ENCODE measurements at places on chromosomes 13 and 19. TPM values are rescaled to one million over a fixed set of nuclear protein-coding genes. Genes with fewer than 3 reads are reported as not detected.

GRCh38 chr19:19651076-19651475, 7.6 kb upstream of the GMIP start:
- no peak overlapping the region for H3K27ac ChIP-seq
- no peaks in the 10 kb centered on the region for H3K4me1 ChIP-seq
- no peak overlapping the region for H3K4me3 ChIP-seq
- no peak for DNase-seq
- no peaks in the 10 kb centered on the region for H3K27me3 ChIP-seq

The CEACAM3 gene
- not detected for total RNA-seq

DNA sequence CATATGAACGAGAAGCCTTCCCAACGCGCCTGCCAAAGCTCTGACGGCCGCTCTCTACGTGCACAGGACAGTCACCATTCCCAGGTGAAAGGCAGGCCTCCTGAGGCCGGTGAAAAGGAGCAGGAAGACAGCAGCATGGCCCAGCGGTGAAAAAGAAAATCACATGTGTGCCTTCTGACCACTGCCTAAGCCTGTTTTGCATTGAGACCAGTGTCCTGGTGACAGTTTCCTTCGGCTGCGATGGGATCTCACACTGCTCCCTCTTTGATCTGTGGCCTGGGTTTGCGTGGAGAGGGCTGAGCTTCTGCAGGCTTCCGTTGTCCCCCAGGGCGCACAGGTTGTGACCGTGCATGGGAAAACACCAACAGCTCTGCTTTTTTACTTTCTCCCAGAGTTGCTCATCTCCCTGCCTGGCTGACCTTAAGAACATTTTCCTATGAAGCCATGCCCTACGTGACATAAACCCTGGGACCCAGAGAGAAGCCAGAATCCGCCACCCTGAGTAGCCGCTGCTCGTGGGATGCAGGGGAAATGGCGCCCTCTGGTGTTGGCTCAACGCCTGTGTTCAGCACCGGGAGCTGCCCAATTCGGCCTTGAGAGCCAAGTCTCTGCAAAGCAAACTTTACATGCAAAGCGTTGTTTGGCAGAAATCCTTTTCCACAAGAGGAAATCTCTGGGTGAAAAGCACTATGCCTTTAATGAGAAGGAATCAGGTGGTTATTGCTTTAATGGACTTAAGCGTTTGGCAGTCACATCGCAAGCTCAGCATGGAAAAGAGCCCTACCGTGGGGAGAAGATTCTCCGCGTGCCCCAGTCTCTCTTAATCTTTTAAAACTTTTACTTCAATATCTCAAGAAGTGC, 112.2 kb upstream of the GPR12 start:
- no peaks in the 10 kb centered on the region for H3K27me3 ChIP-seq
- DNase-seq = no peak
- no peak overlapping the region for H3K27ac ChIP-seq
- no peaks in the 10 kb centered on the region for H3K4me1 ChIP-seq

GRCh38 chr13:50401049-50401505, 385.8 kb downstream of the KCNRG start:
- no peaks in the 10 kb centered on the region for H3K36me3 ChIP-seq
- H3K4me1 ChIP-seq = peaks cover 24% of the 10 kb centered on the region
- H3K4me3 ChIP-seq = no peak overlapping the region
- no peaks in the 10 kb centered on the region for H3K27me3 ChIP-seq
- H3K27ac ChIP-seq = no peak overlapping the region
- DNase-seq = no peak

DNA sequence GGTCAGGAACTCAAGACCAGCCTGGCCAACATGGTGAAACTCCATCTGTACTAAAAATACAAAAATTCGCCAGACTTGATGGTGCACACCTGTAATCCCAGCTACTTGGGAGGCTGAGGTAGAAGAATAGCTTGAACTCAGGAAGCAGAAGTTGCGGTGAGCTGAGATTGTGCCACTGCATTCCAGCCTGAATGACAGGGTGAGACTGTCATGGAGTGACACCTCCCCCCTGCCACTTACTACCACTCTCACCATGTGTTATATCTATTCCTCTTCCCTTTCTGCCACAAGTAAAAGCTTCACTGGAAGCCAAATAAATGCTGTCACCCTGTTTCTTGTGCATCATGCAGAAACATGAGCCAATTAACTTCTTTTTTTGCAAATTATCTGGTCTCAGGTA, 10.6 kb upstream of the CEACAM4 start:
- DNase-seq = no peak
- H3K36me3 ChIP-seq = no peaks in the 10 kb centered on the region
- H3K27ac ChIP-seq = no peak overlapping the region
- no peaks in the 10 kb centered on the region for H3K4me1 ChIP-seq
- no peak overlapping the region for H3K4me3 ChIP-seq

The KCTD4 gene
- not detected for total RNA-seq

The TBXA2R gene
- 1.7 TPM for total RNA-seq

DNA sequence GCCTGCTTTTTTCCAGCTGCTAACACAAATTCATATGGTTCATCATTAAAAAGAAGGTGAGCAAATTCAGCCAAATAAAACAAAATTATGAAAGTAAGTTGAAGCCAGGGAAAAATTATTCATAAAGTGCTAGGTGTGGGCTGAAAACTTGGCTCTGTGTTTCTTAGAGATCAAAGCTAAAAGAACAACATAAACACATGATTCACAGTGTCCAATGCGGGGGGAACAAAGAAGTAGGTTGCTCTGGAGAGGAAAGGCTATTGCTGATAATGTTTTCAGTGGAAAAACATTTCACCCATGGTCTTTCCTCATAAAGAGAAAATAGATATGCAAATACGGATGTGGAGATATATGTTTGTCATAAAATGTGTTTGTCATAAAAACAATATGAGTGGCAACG, 1691.5 kb upstream of the SLC10A2 start:
- H3K4me3 ChIP-seq = no peak overlapping the region
- DNase-seq = no peak
- no peaks in the 10 kb centered on the region for H3K36me3 ChIP-seq
- no peak overlapping the region for H3K27ac ChIP-seq
- H3K4me1 ChIP-seq = no peaks in the 10 kb centered on the region
- no peaks in the 10 kb centered on the region for H3K27me3 ChIP-seq

The MRPS12 gene
- total RNA-seq = 44.7 TPM

The LILRB3 gene
- total RNA-seq = 20.4 TPM

The KRTDAP gene
- 687 TPM for total RNA-seq

The C1QTNF9B gene
- total RNA-seq = not detected

GRCh38 chr13:49220036-49220855, at the start of gene MLNR:
TSS of gene MLNR (plus strand) at chr13:49220338. CDS start at chr13:49220338, 0 bp downstream.
- no peaks in the 10 kb centered on the region for H3K36me3 ChIP-seq
- peaks cover 5% of the 10 kb centered on the region for H3K4me1 ChIP-seq
- no peak within 1 kb of the TSS for H3K27ac ChIP-seq
- peak within 1 kb of the TSS; percentile 53 for H3K4me3 ChIP-seq
- DNase-seq = no peak

DNA sequence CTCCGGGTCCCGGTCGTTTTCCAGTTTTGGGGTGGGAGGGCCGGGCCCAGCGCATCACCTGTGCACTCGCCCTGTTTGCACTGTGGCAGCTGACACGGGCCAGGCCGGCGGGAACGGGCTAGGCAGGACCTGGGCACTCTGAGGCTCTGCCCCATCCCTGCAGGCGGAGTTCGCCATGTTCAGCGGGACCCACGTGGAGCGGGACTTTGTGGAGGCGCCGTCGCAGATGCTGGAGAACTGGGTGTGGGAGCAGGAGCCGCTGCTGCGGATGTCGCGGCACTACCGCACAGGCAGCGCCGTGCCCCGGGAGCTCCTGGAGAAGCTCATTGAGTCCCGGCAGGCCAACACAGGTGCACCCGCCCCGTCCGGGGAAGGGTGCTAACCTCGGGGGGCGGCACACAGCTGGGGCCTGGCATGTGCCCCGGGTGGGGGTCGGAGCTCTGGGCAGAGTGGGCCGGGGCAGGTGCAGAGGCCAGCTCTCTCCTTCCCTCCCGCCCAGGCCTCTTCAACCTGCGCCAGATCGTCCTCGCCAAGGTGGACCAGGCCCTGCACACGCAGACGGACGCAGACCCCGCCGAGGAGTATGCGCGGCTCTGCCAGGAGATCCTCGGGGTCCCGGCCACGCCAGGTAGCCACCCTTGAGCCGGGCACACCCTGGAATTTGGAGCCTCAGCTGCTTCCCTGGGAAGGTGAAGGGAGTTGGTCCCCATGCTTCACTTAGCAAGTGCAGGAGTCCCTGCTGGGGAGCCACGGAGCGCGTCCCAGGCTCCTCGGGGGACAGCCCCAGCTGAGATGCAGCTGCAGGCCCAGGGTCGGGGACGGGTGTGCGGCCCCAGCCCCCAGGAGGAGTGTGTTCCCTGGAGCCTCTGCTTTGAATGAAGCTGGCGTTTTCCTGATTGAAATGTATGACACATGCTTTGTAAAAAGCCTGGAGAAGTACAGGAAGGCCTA, 9.3 kb upstream of the ZNF554 start:
- H3K36me3 ChIP-seq = no peaks in the 10 kb centered on the region
- DNase-seq = no peak
- H3K27me3 ChIP-seq = no peaks in the 10 kb centered on the region
- H3K4me1 ChIP-seq = no peaks in the 10 kb centered on the region

DNA sequence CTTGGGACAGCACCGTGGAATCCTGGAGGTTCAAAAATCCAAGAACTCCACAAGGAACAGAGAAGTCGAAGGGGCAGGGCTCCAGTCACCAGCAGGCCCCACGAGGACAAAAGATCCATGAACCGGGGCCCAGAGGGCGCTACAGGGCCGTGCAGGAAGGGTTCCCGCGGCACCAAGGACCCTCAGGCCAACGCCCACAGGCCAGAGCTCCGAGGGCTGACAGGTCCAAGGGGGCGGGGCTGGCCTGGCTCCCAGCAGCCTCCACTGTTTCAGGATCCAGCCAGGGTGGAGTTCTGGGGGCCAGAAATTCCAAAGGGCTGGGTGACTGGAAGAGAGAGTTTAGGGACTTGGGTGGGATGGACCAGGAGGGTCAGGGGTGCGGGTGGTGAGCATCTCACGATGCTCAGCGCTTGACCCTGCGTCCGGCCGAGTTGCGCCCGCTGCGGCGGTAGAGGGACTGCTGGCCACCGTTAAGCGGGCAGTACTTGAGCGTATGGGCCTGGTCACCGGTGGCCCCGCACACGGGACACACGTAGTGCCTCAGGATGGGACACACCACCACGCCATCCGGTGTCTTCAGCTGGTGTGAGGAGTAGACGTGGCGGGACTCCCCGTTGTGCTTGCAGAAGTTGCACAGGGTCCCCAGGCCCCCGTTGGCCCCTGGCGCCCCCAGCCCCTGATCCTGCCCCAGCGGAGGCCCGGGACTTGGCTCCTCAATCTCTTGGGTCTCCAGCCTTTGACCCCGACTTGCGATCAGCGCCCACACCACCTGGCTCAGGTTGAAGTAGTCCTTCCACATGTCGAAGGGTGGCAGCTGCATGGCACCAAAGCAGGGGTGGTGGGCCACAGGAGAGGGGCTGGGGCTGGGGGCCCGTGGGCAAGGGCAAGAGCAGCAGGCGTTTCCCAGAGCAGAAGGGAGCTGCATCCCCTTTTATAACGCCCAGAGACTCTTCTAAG, at the start of gene NANOS2:
TSS of gene NANOS2 (minus strand) at position 905 of the 957 bp plus-strand sequence. CDS start at position 820, 85 bp downstream.
- no peak within 1 kb of the TSS for H3K27ac ChIP-seq
- H3K4me3 ChIP-seq = no peak within 1 kb of the TSS
- no peaks in the 10 kb centered on the region for H3K27me3 ChIP-seq
- no peaks in the 10 kb centered on the region for H3K36me3 ChIP-seq
- DNase-seq = no peak

DNA sequence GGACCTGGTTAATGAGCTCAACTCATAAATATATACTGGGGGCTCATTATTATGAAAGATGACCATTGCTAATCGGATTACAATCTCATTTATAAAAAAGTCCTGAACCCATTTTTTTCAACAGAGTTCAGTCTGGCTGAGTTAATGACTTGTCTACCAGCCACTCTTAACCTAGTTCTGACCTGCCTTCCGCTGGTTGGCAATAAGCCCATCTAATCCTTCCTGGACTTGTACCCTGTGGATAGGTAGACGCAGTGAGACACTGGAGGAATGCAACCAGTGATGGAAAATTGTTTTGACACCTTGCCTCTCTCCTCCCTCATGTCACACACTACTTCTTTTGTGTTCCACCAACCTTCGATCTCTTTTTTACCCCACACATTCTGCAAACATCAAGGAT, 279.9 kb downstream of the FOXO1 start:
- no peak for DNase-seq
- H3K4me3 ChIP-seq = no peak overlapping the region
- no peak overlapping the region for H3K27ac ChIP-seq
- no peaks in the 10 kb centered on the region for H3K36me3 ChIP-seq
- no peaks in the 10 kb centered on the region for H3K4me1 ChIP-seq
- no peaks in the 10 kb centered on the region for H3K27me3 ChIP-seq

GRCh38 chr13:60327511-60327910, 69.5 kb upstream of the TDRD3 start:
- H3K36me3 ChIP-seq = no peaks in the 10 kb centered on the region
- no peak overlapping the region for H3K27ac ChIP-seq
- no peak for DNase-seq
- no peaks in the 10 kb centered on the region for H3K27me3 ChIP-seq

The MAN2B1 gene
- total RNA-seq = 49.1 TPM

The ZNF324B gene
- 4.2 TPM for total RNA-seq

The CD70 gene
- total RNA-seq = not detected

GRCh38 chr19:56671613-56671994, at the start of gene ZNF835:
TSS of gene ZNF835 (minus strand) at chr19:56671757. CDS start at chr19:56665198, 6,559 bp downstream.
- H3K27me3 ChIP-seq = no peaks in the 10 kb centered on the region
- no peaks in the 10 kb centered on the region for H3K36me3 ChIP-seq
- H3K4me1 ChIP-seq = peaks cover 13% of the 10 kb centered on the region
- H3K27ac ChIP-seq = no peak within 1 kb of the TSS
- peak within 1 kb of the TSS; percentile 94 for H3K4me3 ChIP-seq

The SIGLEC14 gene
- total RNA-seq = not detected

GRCh38 chr19:41928754-41929535, 696 bp upstream of the ERFL start:
- no peaks in the 10 kb centered on the region for H3K36me3 ChIP-seq
- H3K4me3 ChIP-seq = peak overlapping the region; percentile 50
- H3K27ac ChIP-seq = no peak overlapping the region
- DNase-seq = no peak
- H3K27me3 ChIP-seq = peaks cover 43% of the 10 kb centered on the region
- peaks cover 19% of the 10 kb centered on the region for H3K4me1 ChIP-seq

The CDC37 gene
- total RNA-seq = 112 TPM

The ZNF837 gene
- total RNA-seq = 1.2 TPM

The TIMM29 gene
- 21.9 TPM for total RNA-seq

DNA sequence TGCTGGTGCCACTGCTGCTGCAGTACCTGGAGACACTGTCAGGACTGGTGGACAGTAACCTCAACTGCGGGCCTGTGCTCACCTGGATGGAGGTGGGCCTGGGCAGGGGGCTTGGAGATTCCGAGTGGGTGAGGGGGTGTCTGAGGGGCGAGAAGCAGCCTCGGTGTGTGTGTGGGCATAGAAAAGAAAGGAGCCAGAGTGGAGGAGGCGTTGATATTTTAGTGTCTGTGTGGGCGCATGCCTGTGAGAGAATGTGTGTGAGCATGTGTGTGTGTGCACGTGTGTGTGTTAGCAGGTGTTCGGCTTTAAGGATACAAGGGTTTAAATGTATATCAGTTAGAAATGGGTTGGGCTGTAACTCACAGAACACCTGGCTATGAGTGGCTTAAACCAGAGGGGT, 3.7 kb downstream of the ARHGAP33 start:
- H3K27me3 ChIP-seq = no peaks in the 10 kb centered on the region
- peaks cover 23% of the 10 kb centered on the region for H3K36me3 ChIP-seq
- no peak overlapping the region for H3K27ac ChIP-seq
- H3K4me3 ChIP-seq = no peak overlapping the region
- peaks cover 20% of the 10 kb centered on the region for H3K4me1 ChIP-seq

The SYNGR4 gene
- total RNA-seq = not detected

Measured in vagina (tissue), 2 donors.